ENCODE measurements at places on chromosomes 1 and 21.

DNA sequence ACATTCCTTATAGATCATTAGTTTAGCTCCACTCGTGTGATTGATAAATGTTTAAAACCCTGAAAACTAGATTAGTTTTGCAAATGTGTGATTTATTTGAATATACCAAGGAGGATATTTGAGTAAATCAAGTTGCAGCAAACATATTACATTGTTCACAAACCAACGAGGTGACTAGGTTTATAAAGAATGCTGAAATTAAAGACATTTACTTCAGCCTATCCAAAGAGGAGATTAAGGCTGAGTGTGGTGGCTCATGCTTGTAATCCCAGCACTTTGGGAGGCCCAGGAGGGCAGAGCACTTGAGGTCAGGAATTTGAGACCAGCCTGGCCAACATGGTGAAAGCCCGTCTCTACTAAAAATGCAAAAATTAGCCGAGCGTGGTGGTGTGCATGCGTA, 34.1 kb downstream of the VTCN1 start:
- no peak for DNase-seq

GRCh38 chr1:19169642-19170041, 40.4 kb downstream of the UBR4 start:
- DNase-seq, result peak; percentile 14

- no peak for DNase-seq
Observed at GRCh38 chr1:26081267-26082019, 14.0 kb upstream of the TRIM63 start.

- DNase-seq, result no peak
Observed at GRCh38 chr21:35645991-35646390, 414.3 kb downstream of the SETD4 start.

DNA sequence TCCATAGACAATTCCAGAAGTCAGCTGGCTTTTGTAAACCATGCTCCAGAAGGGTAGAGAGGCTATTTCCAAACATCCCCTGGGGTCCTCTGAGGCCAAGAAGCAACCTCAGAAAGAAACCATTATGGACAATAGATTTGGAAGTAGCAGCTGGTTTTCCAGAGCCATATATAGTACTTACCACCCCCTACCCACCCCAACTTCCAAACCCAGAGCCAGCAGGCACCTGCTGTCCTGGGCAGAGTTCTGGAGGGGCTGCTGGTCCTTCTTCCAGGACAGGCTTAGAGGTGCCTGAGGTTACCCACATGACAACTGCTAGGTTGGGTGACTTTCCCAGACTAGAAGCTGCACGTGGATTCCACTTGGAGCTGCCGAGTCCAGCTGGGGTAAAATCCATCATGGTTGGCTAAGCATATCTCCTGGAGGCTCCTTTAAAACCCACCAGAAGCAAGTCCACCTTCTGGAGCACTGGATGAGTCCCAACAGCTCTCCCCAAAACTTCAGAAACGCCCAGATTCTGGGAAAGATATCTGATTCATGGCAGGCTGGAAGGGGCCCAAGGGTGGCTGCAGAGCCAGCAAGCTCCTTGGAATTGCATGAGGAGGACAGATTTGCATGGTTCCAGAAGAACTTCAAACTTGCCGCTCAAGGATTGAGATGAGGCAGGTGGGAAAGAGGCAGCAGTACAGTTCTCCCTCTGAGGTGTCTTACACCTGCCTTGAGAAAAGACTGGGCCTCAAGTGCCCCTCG, 5.8 kb downstream of the MYCL start:
- DNase-seq, result no peak

DNA sequence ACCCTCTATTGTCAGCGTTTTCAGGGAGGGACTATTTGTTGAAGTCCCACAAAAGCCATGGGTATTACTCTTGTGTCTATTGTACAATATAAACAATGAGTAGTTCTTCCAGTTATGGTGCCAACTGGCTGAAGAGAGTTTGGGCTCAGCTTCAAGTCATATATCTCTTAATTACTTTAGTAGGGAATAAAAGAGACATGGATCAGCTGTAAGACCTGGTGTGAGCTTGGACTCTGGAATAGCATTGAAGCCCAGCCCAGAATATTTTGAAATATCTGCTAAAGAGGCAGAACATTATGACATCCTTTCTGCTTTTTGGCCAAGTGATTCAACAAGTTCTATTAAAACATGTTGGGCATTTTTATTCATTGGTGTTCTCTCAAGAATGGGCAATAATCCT, 224.9 kb downstream of the BACH1 start:
- DNase-seq, result no peak

DNA sequence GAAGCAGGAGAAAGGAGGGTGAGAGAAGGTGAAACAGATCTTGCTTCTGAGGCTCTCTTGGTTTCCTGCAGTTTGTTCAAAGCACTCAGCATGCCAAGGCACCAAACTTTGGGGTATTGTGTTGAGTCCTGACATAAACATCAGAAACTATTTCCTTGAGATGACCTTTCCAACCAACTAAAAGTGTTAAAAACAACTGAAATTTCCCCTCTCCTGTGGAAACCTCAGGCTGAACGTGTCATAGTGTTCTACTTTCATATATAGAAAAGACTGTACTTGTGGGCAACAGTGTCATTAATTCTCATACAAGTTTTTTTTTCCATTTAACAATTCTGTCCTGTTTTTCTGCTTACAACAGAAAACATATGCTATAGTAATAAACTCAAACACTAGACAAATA, 6.3 kb upstream of the LYST start:
- no peak for DNase-seq

GRCh38 chr21:38228115-38228514, 28.7 kb upstream of the KCNJ15 start:
- no peak for DNase-seq

GRCh38 chr1:161440312-161440894, 64.9 kb upstream of the FCGR2A start:
- DNase-seq, result no peak

- DNase-seq, result no peak
Observed at GRCh38 chr1:247335882-247336281, 4.2 kb upstream of the ZNF496 start.

- no peak for DNase-seq
Observed at GRCh38 chr1:59417406-59417805, 120.5 kb downstream of the FGGY start.

DNA sequence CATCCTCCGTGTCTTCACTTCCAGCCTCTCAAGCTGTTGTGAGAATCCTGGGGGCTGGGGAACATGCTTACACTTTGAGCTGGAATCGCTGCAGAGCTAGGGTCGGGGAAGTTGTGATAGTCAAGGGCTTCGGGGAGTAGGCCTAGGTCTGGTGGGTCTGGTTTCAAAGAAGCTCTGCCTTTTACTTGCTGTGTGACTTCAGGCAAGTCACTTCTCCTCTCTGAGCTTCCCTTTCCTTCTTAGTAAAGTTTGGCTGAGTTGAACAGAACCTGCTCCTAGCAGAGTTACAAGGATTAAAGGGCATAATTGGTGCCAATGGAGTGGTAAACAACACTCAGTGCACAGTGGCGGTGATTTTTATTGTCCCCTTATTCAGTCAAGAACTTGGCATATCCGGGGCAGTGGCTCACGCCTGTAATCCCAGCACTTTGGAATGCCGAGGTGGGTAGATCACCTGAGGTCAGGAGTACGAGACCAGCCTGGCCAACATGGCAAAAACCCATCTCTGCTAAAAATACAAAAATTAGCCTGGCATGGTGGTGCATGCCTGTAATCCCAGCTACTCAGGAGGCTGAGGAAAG, 25.7 kb downstream of the ARHGEF19 start:
- no peak for DNase-seq

- DNase-seq, result no peak
Observed at GRCh38 chr1:178294654-178295053, 200.8 kb downstream of the RASAL2 start.

DNA sequence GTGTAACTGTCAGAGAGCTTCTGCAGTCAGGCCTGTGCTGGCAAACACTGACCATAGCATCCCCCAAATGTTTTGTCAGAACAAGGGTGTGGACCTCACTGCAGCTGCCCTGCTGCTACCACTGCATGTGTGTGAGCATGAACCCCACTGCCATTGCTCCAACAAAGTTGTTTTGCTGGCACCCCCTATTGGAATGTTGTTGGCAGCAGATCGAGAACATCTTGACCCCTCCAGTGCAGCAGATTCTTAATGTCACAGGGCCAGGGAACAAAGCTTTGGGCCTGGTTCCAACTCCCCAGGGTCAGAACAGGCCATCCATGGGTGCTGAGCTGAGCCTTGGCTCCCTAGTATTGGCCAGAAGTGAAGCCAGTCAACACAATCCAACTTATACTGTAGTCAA, 1537.4 kb downstream of the NCAM2 start:
- DNase-seq, result no peak

DNA sequence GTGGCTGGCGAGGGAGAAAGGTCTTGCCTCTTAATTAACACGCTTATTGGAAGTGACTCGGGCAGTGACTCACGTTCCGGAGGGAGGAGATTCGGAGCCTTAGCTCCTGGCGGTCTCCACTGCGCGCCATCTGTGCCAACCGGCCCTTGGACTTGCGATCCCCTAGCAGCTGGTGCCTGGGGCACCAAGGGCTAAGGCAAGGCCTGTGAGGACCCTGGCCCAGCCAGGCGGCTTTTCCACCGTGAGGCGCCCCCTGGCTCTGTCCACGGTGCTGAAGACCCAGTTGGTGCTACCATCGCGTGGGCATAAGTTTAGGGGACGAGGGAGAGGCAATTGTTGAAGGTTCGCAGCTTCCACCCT, 1.3 kb upstream of the SYT6 start:
- no peak for DNase-seq

GRCh38 chr1:19154876-19155275, 55.2 kb downstream of the UBR4 start:
- peak; percentile 20 for DNase-seq

DNA sequence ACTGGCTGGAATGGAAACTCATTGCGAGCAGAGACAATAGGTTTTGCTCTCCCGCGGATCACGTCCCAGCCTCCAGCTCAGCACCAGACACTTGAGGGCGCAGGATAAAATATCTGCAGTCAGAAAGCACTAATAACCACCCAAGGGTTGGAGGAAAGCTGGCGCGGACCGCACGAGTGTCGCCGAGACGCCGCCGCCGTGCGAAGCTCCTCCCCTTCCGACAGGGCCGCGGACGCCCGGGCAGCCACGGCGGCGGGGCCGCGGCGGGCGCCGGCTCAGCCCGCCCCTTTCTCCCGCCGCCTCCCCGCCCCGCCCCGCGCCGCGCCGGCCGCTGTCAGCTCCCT, at the start of gene CMPK1:
CMPK1 (plus strand) TSS at position 213 of the 344 bp plus-strand sequence. CDS start 156 bp downstream, outside the sequence.
- DNase-seq, result peak; percentile 91

- DNase-seq, result no peak
Observed at GRCh38 chr1:57258557-57259325, 165.1 kb downstream of the DAB1 start.

DNA sequence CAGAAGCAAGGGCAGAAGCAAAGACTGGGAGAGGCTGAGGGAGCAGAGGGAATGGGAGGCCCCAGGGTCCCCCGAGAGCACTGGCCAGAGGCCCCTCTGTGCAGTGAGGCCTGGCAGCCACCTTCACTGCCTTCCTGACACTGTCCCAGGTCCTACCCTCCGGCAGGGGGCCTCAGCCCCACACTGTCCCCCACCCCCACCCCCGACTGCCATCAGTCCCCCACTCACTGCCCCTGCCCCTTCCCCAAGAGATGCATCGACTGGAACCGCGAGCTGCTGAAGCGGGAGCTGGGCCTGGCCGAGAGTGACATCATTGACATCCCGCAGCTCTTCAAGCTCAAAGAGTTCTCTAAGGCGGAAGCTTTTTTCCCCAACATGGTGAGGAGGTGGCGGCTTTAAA, 13.0 kb upstream of the PADI6 start:
- DNase-seq, result no peak

DNA sequence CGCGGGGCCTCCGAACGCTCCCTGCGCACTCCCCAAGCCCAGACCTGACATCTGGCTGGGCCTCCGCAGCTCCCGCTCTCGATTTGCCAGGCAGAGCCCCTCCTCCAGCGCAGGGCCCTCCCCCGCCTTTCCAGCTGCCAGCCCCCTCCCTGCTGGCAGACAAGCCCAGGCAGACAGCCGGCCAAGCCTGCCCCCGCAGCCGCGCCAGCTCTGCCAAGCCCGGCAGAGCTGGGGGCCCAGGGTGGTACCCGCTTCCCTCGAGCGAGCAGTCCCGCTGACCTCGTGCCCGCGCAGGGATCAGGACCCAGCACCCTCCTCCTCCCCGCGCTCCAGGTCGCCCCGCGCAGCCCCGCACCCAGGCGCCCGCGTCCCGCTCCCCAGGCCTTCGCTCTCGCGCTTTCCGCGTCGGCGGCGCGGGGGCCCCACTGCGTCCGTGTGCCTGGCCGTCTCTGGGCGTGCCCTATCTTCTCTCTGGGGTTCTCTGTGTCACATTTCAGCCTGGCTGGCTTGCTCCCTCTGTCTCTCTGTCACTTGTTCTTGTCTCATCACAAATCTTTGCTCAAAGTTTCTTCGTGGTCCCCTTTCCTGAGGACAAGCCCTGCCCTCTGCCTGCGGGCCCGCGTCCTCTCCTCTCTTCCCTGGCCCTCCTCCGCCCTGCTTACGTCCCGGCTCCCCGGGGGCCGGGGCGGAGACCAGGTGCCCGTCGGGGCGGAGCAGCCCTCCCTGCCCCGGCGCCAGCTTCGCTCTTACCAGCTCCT, 580 bp downstream of the INKA2 start:
- DNase-seq, result peak; percentile 57

GRCh38 chr21:39232861-39233291, 49.6 kb upstream of the PSMG1 start:
- DNase-seq, result no peak

DNA sequence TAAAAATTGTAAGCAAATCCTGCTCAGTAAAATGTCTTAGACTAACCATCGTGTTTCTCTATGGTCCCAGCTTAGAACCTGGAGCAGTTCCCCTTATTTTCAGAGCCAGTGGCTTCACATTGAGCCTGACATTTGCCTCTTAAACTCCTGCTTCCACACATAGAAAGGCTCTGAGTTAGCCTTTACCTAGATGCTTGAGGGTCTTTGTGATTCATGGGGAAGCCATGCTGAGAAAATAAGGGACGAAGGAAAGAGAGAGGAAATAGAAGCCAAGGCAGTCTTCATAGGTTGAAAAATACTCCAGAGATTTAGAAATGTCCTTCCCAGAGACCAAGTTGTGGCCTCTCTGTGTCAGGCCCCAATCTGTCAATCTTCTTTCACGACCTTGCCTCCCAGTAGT, 16.1 kb upstream of the RBBP5 start:
- no peak for DNase-seq

GRCh38 chr1:2785631-2786328, 15.7 kb downstream of the TTC34 start:
- DNase-seq, result no peak

GRCh38 chr1:224541072-224541790, 74.9 kb upstream of the CNIH3 start:
- no peak for DNase-seq

DNA sequence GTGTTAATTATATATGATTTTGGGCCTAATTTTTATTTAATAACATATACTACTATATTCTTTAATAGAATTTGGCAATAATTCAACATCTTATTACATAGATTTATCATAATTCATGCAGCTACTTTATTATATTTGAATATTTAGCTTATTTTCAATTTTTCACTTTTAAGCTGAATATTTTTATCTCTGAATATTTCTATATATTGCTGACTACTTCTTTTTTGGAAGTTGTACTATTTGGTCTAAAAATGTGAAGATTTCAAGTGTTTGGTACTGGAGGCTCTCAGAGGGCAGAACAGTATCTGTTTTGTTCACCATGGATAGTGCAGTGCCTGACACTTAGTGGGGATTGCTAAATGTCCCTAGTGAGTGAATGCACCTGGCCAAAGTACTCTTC, 389.5 kb downstream of the RYR2 start:
- DNase-seq, result no peak

GRCh38 chr1:28779751-28780408, 32.1 kb upstream of the OPRD1 start:
- no peak for DNase-seq

- no peak for DNase-seq
Observed at GRCh38 chr1:152224093-152224492, at the start of gene HRNR. HRNR (minus strand) TSS chr1:152224193; CDS start chr1:152223253, 940 bp downstream.
